ENCODE measurements at places on chromosomes 5 and 9.

DNA sequence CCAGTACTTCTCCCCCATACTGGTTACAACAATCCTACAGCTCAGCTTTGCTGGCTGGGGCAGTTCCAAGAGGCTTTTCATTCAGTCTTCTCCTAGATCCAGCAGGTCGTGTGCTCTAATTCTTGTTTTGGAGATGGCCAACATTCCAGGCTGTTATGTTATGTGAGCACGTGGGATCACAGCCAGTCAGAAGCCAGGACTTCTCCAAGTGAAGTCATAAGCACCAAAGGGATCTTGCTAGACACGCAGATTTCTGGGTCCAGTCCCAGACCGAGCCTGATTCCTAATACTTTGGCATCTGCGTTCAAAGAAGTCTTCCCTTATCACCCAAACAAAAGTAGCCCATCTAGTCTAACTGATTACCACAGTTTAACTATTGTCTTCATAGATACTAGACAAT is 1.4 kb upstream of the LARP1 start:
- no peak for DNase-seq

GRCh38 chr5:65548281-65548680 is 14.7 kb downstream of the CENPK start:
- no peak for DNase-seq

GRCh38 chr9:138068601-138069035 is 191.0 kb downstream of the CACNA1B start:
- DNase-seq = no peak

GRCh38 chr9:133258061-133259015 is 16.7 kb downstream of the ABO start:
- no peak for DNase-seq

GRCh38 chr5:80152778-80153177 is 103.1 kb downstream of the SERINC5 start:
- DNase-seq = no peak

GRCh38 chr9:32589083-32589723 is 16.2 kb upstream of the NDUFB6 start:
- DNase-seq = no peak
